Mononuclear cell (primary cell): ENCODE measurements at places on chromosomes 1 and 21. TPM values are rescaled to one million over a fixed set of nuclear protein-coding genes. Genes with fewer than 3 reads are reported as not detected.

The PYCR2 gene
- total RNA-seq = 15.1 TPM

The HORMAD1 gene
- total RNA-seq = 3.3 TPM

The UBL4B gene
- not detected for total RNA-seq

The TAS1R3 gene
- total RNA-seq = 0.94 TPM

The POGZ gene
- 48.0 TPM for total RNA-seq

The ITGB3BP gene
- 11.2 TPM for total RNA-seq

The FAM131C gene
- total RNA-seq = not detected

The LMOD1 gene
- not detected for total RNA-seq

The GNPAT gene
- total RNA-seq = 17.8 TPM

The ANXA9 gene
- total RNA-seq = 0.10 TPM

The CLCC1 gene
- total RNA-seq = 5.1 TPM

The L1TD1 gene
- 0.21 TPM for total RNA-seq

The KCND3 gene
- 0.31 TPM for total RNA-seq

The RIPPLY3 gene
- not detected for total RNA-seq

The CHRNB2 gene
- total RNA-seq = not detected
